Stimulated activated CD8-positive, alpha-beta memory T cell treated with anti-CD3 and anti-CD28 coated beads, Interleukin-7, amount 100 ng/mL, for 1 hour (primary cell): ENCODE measurements at places on chromosomes 11 and 22.

- no peak for DNase-seq
Measured at GRCh38 chr22:44621401-44622146, 80.4 kb upstream of the PRR5 start.

DNA sequence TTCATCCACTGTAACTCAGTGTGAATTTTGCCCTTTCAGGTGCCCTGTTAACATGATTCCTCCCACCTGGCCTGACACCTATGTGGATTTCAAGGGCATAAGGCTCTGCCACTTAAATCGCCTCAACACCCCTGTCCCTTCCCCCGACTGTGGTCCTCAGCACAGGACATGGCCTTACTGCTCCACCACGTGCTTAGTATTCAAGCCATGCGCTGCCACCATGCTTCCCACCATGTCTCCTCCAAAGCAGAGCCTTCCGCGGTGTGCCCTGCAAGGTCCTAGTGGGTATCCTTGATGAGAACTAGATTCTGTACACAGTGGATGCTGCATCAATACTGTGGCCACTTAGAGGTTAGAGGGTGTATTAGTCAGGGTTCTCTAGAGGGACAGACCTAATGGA is 51.9 kb downstream of the BUD13 start:
- DNase-seq = no peak

- DNase-seq = no peak
Measured at GRCh38 chr11:12060385-12060985, 49.9 kb upstream of the MICAL2 start.

DNA sequence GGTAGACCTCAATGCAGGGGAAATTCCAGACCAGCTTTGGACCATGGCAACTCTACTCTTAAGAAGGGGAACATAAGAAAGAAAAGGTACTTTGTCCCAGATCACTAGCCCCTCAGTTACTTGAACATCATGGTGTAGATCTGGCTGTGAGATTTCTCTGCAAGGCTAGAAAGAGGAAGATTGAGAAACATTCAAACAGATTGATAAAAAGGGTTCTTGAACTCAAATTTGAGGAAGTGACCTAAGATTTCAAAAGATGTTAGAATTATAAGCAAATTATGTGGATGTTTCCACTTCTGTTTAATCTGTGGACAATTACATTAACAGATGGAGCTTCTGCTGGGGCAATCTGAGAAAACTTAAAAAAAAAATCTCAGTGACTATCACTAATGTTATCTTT is 21.8 kb upstream of the UPB1 start:
- DNase-seq = no peak

GRCh38 chr11:36186340-36187175 is 102.7 kb downstream of the COMMD9 start:
- no peak for DNase-seq

DNA sequence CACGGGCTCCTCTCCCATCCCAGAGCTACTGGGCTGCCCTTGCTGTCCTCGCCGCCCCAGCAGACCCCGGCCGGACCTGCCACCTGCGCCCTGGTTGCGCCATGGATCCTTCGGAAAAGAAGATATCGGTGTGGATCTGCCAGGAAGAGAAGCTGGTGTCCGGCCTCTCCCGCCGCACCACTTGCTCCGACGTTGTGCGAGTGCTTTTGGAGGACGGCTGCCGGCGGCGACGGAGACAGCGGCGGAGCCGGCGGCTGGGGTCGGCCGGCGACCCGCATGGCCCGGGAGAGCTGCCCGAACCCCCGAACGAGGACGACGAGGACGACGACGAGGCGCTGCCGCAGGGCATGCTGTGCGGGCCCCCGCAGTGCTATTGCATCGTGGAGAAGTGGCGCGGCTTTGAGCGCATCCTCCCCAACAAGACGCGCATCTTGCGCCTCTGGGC is 382 bp downstream of the RASSF10 start:
- no peak for DNase-seq

- DNase-seq = no peak
Measured at GRCh38 chr11:91986218-91986617, 238.4 kb upstream of the FAT3 start.

- DNase-seq = no peak
Measured at GRCh38 chr11:66636411-66636810, 2.1 kb upstream of the RBM4 start.

- DNase-seq = no peak
Measured at GRCh38 chr22:35413624-35414023, 13.7 kb downstream of the MCM5 start.

- DNase-seq = no peak
Measured at GRCh38 chr11:82724026-82724425, 9.6 kb downstream of the FAM181B start.

- no peak for DNase-seq
Measured at GRCh38 chr11:35007277-35007676, 90.9 kb downstream of the PDHX start.

DNA sequence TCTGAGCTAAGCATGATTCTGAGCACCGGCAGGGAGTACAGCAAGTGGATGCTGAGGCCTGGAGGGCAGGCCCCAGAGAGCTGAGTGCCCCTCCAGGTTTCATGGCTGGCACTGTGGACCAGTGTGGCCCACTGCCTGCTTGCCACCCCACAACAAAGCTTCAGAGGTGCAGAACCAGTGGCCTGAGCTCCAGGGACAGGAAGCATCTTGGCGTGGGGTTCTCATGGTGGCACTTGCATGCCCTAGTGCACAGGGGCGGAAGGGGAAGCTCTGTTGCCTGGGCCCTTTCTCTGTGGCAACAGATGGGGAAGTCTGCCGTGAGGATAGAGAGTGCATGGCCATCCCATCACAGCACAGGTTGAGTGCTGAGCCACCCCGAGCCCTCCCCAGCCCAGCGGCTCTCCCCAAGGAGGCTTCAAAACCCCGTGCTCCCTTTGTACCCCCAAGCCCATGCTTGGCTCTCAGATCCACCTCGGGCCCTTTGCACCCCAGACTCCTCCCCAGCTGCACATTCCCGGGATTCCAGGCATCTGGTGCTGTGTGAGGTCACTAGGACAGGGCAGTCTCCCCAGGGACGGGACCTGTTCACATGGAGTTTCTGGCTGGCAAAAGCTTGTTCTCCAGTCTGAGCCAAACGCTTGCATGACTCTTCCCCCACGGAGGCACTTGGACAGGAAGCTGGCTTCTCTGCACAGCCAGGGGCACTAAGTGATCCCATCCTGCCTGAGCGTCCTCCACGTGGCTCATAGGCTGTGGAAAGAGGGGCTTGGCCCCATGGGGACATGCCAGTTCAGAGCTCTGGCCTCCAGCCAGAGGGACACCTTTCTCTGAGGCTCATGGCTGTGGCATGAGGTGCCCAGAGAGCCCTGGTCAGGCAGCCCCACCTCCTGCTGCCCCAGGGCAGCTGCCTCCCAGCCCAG is 4.2 kb downstream of the SLC25A1 start:
- DNase-seq = no peak

- no peak for DNase-seq
Measured at GRCh38 chr22:28956506-28956905, 73.1 kb downstream of the ZNRF3 start.

GRCh38 chr22:47022475-47022874 is 260.0 kb downstream of the TBC1D22A start:
- DNase-seq = no peak

GRCh38 chr11:7665473-7666291 is 7.6 kb downstream of the CYB5R2 start:
- peak; percentile 14 for DNase-seq

- no peak for DNase-seq
Measured at GRCh38 chr11:59267196-59267595, 54.5 kb upstream of the MPEG1 start.

GRCh38 chr11:1837171-1838076 is 1.4 kb upstream of the TNNI2 start:
- DNase-seq = peak; percentile 73

- DNase-seq = no peak
Measured at GRCh38 chr11:69321877-69322361, 28.0 kb downstream of the MYEOV start.

DNA sequence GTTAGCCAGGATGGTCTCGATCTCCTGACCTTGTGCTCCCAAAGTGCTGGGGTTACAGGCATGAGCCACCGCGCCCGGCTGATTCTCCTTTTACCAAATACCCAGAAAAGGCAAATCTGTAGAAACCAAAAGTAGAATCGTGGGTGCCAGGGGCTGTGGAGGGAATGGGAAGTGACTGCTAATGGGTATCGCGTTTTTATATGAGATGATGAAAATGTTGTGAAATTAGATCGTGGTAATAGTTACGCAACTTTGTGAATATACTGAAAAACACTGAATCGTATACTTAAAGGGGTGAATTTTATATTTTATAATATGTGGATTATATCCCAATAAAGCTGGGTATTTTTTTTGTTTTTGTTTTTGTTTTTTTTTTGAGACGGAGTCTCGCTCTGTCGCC is 48.2 kb upstream of the CREB3L1 start:
- no peak for DNase-seq

- no peak for DNase-seq
Measured at GRCh38 chr11:43992183-43992582, 49.7 kb downstream of the C11orf96 start.

DNA sequence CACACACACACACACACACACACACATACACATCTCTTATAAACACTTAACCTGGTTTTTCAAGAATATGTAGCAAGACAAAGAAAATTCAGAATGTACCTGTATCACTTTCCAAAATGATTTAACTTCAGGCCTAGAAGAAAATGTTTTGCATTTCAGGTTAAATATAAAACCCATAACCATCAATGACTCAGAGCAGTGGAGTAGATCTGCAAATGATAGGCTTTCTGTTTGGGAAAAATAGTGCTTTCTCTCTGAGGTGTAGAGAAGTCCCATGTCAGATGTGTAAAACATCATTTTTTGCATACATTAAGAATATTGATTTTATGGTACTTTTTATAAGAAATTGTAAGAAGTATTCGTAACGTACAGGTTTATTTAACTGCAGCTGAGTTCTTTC is 116.9 kb downstream of the STK33 start:
- DNase-seq = no peak

GRCh38 chr22:33038131-33038772 is 19.9 kb downstream of the SYN3 start:
- no peak for DNase-seq

DNA sequence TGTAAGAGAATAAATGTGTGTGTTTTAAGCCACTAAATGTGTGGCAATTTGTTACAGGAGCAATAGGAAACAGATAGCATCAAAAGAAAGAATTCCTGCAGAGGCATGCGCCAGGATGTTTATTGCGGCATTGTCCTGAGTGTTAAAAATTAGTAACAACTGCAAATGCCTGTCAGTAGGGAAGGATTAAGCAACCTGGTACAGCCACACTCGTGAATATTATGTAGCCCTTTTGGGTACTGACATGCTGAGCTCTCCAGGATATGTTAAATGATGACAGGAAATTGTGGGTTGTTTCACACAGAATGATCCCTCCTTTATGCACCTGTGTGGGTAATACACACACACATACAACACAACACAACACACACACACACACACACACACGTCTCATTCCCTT is 69.7 kb upstream of the MYOD1 start:
- DNase-seq = no peak

- DNase-seq = no peak
Measured at GRCh38 chr22:17501679-17502285, 61.5 kb upstream of the SLC25A18 start.

- no peak for DNase-seq
Measured at GRCh38 chr11:83721263-83721662, 435.1 kb upstream of the CCDC90B start.

GRCh38 chr22:21707677-21708076 is 27.9 kb downstream of the YPEL1 start:
- DNase-seq = no peak

DNA sequence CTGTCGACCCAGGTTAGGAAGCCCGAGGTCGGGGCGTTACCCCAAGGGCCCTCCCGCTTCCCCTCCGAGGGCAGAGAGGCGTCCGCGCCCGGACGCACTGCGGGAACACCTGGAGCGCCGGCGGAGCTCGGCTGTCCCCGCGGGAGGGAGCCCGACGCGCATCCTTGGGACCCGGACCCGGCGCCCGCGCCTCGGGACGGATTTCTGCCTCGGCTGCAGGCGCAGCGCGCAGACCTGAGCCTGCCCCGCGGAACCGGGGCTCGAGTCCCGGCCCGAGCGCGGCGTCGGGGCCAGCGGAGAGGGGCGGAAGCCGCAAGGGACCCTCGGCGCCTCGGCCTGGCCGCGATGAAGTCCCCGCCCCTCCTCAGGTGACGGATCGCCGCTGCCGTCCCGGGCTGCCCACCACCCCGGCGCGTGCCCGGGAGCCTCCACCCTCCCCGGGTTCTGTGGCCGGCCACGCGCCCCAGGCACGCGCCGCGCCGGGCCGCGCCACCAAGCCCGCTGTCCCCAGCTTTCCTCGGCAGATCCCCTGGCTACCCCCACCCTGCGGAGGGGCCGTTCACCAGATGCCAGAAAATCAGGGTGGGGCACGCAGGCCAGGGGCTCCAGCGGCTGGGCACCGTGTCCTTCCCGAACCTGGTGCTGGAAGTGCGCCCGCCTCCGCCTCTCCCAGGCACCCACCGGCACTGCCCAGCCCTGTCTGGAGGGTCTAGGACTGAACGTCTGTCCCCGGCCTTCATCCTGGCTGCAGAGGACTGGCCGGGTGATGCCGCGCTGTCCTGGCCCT is 410 bp downstream of the GLB1L3 start:
- no peak for DNase-seq

GRCh38 chr11:85737738-85738137 is 51.7 kb upstream of the CCDC89 start:
- DNase-seq = no peak

DNA sequence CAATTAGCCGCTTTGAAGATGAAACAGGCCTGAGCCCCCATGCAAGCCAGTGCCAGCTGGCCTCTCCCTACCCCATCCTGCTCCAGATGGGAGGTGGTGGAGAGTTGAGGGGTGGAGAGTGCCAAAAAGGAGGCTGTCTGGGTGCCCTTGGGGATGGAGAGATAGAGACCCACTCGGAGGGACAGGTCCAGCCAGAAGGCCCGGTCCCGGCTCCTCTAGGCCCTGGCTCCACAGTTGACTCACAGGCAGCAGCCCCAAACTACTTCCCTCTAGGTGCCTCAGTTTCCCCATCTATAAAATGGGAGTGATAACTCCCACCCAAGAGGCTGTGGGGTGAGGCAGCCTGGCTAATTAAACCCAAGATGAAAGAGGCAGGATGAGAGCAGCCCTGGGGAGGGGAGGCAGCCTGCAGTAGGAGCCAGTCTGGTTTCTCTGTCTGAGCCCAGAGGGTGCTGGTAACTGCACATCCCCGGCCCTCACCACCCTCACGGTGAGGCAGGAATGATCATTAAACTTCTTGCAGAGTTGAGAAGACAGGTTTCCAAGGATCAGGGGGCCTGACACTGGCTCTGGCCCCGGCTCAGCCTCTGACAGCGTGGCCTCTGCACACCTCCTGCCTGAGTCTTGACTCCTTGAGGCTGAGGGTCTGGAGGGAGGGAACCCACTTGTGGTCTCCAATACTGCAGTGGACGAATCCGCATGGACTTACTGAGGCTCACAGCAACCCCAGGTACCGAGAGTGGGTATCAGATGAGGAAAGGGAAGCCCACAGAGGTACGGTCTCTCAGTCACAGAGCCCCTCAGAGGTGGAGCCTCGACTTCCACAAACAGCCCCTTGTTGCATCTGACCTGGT is 1.4 kb upstream of the AP5B1 start:
- no peak for DNase-seq
